H1 (cell line): ENCODE measurements at places on chromosomes 1 and 21. TPM values are rescaled to one million over a fixed set of nuclear protein-coding genes. Genes with fewer than 3 reads are reported as not detected.

DNA sequence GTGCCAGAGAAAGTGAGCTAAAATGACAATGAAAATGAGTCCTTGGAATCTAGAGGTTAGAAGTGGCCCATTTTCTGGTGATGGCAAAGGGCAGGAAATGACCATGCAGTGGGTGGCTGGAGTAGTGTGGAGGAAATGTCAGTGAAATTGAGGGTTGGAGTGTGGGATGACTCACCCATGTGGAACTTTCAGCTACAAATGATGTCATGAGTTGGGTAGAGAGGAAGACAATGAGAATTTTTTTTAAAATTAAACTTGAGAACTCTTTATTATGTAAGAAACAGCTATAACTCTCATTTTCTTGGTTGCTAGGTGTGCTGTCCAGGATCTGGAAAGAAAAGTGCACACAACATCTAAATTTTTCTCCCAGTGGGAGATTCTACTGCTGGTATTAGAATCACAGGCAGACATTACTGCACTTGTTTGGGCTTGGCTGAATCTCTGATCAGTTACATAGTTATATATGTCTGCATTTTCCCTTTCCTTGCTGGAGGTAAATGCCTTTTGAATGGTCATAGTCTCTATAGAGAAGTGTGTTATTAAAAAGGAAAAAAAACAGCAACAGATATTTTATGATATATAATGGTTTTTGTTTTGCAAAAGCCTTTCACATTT, 56.8 kb upstream of the GNG12 start:
- no peak for DNase-seq

LCE1D gene
- polyA plus RNA-seq, result not detected in 2 replicates

MAP3K7CL gene
- polyA plus RNA-seq, result 0.08 TPM in 1 of 2 replicates, not detected in the other

GRCh38 chr21:44523567-44524413, 16.2 kb downstream of the KRTAP10-1 start:
- DNase-seq, result no peak

GRCh38 chr1:61131716-61132115, 49.4 kb downstream of the NFIA start:
- DNase-seq, result no peak

GRCh38 chr1:25821112-25821476, 1.3 kb downstream of the MTFR1L start:
- DNase-seq, result no peak
